Breast epithelium (tissue), 4 donors: ENCODE measurements at places on chromosomes 3 and 15. TPM values are rescaled to one million over a fixed set of nuclear protein-coding genes. Genes with fewer than 3 reads are reported as not detected.

Gene SEC62
- total RNA-seq, result 101 TPM

DNA sequence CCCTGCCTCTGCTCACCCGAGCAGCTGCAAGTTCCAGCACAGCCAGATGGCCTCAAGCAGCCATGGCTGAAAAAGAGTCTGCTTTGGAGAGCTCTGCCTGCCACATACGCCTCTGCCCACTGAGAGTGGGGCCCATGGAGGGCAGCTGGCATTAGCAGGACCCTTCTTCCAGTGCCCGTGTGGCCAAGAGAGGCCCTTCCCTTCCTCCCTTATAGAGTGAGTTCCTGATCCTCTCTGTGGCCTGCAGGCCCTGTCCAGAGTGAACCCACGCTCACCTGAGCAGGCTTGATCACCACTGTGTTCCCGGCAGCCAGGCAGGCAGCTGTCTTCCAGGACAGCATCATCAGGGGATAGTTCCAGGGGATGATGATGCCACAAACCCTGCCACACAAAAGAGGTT, 41.4 kb upstream of the SLC41A3 start:
- H3K27me3 ChIP-seq, result no peaks in the 10 kb centered on the region
- H3K27ac ChIP-seq, result no peak overlapping the region
- no peak for DNase-seq

DNA sequence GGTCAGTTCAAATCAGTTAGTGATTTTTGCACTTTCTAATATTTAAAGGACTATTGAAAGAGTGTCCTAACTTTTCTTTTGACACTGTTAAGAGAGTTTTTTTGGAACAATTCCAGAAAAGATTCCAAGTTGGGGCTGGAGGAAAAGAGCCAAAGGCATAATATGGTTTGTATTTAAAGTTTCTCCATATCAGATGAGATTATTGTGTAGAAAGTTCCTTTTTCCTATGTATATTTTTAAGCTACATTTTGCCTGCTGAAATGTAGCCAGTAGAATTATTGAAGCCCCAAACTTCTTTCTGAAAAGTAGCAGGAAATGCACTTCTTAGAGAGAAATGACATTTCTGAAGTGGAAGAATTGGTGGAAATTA, 136.5 kb upstream of the TSC22D2 start:
- H3K27me3 ChIP-seq, result no peaks in the 10 kb centered on the region
- H3K27ac ChIP-seq, result no peak overlapping the region
- H3K36me3 ChIP-seq, result no peaks in the 10 kb centered on the region
- H3K4me1 ChIP-seq, result no peaks in the 10 kb centered on the region
- H3K4me3 ChIP-seq, result no peak overlapping the region

DNA sequence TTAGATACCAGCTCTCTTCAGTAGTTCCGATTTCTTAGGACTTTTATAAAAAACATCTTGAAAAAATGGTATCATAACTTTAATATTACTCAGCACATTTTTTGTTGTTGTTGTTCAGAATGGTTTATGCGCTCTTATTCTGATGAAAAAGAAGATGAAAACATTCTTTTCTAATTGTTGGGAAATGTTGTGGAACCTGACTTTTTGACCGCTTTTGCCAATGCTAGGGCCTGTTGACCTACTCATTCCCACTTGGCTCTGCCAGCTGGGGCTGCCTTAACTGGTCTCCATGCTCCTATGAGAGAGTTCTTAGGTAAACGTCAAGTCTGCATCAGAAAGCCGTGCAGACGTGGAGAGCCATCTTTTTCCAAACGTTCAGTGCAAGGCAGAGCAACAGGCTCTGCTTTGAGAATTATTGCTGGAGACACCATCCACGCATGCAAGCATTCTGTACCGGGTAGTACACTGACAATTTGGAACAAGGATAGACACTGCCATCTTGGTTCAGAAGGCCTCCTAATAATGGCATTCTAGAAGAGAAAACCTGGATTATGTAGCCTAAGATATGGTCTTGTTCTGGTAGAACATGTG, 176.8 kb downstream of the GHSR start:
- no peak for DNase-seq
- no peaks in the 10 kb centered on the region for H3K36me3 ChIP-seq
- no peak overlapping the region for H3K4me3 ChIP-seq
- no peaks in the 10 kb centered on the region for H3K4me1 ChIP-seq
- no peak overlapping the region for H3K27ac ChIP-seq

DNA sequence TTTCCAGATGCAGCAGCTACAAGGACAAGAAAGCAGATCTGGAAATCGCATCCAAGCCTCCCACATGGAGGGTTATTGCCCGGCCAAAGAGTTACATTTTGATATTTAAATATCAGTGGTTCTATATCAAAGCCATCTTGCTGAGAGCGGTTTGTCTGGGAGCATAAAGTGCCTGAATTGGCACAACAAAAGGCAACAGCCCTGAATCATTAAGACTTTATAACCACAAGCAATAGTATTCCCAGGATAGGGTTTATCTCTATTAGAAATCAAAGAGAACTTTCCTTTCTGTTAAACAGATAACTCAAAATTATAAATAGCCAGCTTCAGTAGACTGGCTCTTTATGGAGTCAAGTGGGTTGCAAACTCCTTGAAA, 564.7 kb downstream of the ROBO1 start:
- no peak overlapping the region for H3K4me3 ChIP-seq
- H3K27ac ChIP-seq, result no peak overlapping the region

- peak overlapping the region; percentile 99 for H3K27ac ChIP-seq
- no peaks in the 10 kb centered on the region for H3K27me3 ChIP-seq
- no peaks in the 10 kb centered on the region for H3K36me3 ChIP-seq
- DNase-seq, result no peak
- H3K4me1 ChIP-seq, result peaks cover 9% of the 10 kb centered on the region
- peak overlapping the region; percentile 96 for H3K4me3 ChIP-seq
These were observed 799 bp downstream of the SERF2 start for GRCh38 chr15:43792761-43793476.

- H3K4me1 ChIP-seq, result no peaks in the 10 kb centered on the region
- H3K36me3 ChIP-seq, result no peaks in the 10 kb centered on the region
- no peak overlapping the region for H3K4me3 ChIP-seq
- H3K27me3 ChIP-seq, result no peaks in the 10 kb centered on the region
These were observed 182.0 kb downstream of the FGF12 start for GRCh38 chr3:192545333-192545732.

DNA sequence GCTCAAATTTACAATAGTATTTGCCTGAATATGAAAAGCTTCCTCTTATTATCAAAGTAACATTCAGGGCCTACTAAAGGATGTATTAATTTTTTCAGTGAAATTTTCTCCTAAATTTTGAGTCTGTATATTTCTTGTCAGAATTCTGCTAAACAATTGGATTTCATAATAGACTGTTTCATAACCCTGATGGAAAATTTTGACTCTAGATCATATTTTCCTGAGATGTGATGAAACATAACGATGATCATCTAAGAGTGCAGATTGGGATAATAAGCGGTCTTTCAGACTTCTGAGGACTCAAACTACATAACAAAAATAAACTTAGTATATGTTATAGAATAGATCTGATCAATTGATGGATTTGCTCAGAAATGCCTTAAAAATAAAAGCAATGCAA, 574.5 kb upstream of the TBL1XR1 start:
- no peaks in the 10 kb centered on the region for H3K4me1 ChIP-seq
- H3K27me3 ChIP-seq, result no peaks in the 10 kb centered on the region
- DNase-seq, result no peak
- no peak overlapping the region for H3K27ac ChIP-seq
- H3K36me3 ChIP-seq, result no peaks in the 10 kb centered on the region
- H3K4me3 ChIP-seq, result no peak overlapping the region

Gene CCR8
- not detected for total RNA-seq

Gene PLSCR5
- total RNA-seq, result not detected

DNA sequence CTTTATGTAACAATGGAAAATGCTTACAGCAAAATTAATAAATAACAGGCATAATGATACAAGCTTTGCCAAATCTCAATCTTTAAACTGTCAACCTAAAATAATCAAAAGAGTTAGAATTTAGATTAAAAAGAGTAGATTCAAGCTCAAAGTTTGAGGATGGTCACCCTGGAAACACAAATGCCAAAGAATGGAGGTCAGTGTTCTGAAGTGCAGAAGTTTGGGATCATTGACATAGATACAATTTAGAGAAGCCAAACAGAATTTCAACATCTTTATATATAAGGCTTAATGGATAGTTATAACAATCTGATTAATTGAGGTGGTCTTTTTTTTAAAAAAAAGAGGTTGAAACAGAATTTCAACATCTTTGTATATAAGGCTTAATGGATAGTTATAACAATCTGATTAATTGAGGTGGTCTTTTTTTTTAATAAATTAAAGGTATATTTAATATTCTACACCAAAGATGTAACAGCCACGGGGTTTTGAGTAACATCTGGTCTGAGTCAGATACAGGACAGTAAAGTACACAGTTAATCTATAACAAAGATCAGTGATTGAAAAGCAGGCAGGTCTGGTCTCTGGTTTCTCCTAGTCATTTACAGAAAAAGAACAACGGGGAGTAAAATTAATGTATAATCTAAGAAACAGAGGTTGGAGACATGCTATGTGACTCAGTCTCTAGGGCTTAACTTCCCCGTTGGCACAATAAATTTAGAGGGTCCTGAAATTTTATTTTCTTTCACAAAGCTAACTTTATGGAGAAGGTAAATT, 490.7 kb downstream of the GBE1 start:
- no peak overlapping the region for H3K4me3 ChIP-seq
- DNase-seq, result no peak
- no peak overlapping the region for H3K27ac ChIP-seq
- H3K4me1 ChIP-seq, result no peaks in the 10 kb centered on the region
- no peaks in the 10 kb centered on the region for H3K36me3 ChIP-seq
- no peaks in the 10 kb centered on the region for H3K27me3 ChIP-seq

- no peaks in the 10 kb centered on the region for H3K36me3 ChIP-seq
- no peak for DNase-seq
- no peak overlapping the region for H3K4me3 ChIP-seq
- H3K4me1 ChIP-seq, result peaks cover 6% of the 10 kb centered on the region
These were observed 6.3 kb upstream of the PLXND1 start for GRCh38 chr3:129612534-129613366.

DNA sequence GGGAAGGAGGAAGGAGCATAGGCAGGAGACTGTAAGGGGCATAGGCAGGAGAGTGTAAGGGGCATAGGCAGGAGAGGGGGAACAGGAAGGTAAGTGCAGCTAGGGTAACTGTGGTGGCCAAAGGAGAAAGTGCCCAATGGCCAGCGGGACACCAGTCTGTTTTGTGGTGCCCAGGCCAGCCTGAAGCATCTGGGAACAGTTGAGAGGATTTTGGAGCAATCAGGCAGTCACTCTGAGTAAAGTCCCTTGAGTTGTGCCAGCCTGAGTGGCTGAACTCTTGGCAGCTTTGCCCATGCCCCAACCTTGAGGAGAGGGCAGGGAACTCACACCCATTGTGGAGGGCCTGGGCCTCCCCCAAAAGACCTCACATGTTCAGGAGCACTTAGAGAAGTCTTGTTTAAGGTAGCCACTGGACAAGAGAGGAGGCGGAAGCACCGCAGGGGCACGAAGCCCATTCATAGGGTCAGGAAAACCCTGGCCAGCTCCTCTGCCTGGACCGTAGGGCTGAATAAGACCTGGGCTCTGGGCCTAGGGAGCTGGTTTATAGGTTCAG, 3.5 kb upstream of the TGM5 start:
- H3K4me1 ChIP-seq, result no peaks in the 10 kb centered on the region
- no peaks in the 10 kb centered on the region for H3K36me3 ChIP-seq
- H3K27ac ChIP-seq, result no peak overlapping the region
- no peak for DNase-seq
- no peak overlapping the region for H3K4me3 ChIP-seq

Gene FES
- 41.4 TPM for total RNA-seq

- no peak for DNase-seq
- no peak overlapping the region for H3K4me3 ChIP-seq
- H3K27ac ChIP-seq, result peak overlapping the region; percentile 94
- H3K4me1 ChIP-seq, result peaks cover 11% of the 10 kb centered on the region
- H3K36me3 ChIP-seq, result no peaks in the 10 kb centered on the region
- no peaks in the 10 kb centered on the region for H3K27me3 ChIP-seq
These were observed 101.7 kb downstream of the DAPK2 start for GRCh38 chr15:63944681-63944955.
